ENCODE measurements at places on chromosomes 13 and 19.
A peak's percentile ranks its signal among the peaks of the same experiment; 100 is the strongest.

DNA sequence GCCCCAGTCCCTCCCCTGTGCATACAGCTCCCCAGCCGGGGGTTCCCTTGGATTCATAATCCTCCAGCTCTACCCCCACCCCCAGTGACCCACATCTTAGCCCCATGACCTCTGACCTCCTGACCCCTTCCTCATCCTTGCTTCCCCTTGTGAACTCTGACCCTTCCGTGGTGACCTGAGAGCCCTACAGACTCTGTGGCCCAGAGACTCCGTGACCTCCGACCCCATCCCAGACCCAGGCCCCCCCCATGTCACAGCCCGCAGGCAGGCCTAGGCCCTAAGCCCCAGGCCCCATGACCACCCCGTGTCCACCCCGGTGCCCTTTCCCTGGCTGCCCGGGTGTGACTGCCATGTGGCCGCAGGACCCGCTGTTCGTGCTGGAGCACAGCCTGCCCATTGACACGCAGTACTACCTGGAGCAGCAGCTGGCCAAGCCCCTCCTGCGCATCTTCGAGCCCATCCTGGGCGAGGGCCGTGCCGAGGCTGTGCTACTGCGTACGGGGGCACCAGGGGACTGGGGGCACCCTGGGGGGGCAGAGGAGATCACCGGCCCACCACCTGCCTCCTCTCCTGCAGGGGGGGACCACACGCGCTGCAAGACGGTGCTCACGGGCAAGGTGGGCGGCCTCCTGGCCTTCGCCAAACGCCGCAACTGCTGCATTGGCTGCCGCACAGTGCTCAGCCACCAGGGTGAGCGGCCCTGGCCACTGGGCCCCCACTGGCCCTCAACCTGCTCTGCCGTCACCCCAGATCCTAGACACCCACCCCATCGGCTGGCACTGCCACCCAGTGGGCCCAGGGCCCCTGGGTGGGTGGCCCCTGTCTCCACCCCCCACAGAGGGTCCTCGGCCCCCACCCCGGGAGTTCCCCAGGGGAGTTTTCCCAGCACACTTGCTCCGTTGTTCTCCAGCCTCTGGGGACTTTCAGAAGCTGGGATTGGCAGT is 2.4 kb upstream of the SPIB start:
- no peak for DNase-seq

DNA sequence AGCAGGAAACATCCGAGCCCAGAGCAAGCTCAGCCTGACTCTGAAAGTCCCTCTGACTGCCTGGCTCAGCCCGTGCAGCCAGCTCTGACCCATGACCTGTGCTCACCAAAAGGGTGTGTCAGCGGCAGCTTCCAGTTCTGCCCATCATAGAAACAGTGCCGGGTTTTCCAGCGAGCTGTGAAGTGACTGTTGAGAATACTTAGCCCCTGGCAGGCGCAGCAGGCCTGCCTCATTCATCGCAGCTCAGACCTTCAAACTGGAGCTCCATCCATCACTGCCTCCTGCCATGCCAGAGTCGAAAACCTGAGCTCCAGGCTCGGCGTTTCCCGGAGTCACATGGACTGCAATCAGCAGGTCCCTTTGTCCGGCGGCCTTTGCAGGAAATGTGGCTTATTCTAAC is 16.3 kb upstream of the GSX1 start:
- DNase-seq = no peak

DNA sequence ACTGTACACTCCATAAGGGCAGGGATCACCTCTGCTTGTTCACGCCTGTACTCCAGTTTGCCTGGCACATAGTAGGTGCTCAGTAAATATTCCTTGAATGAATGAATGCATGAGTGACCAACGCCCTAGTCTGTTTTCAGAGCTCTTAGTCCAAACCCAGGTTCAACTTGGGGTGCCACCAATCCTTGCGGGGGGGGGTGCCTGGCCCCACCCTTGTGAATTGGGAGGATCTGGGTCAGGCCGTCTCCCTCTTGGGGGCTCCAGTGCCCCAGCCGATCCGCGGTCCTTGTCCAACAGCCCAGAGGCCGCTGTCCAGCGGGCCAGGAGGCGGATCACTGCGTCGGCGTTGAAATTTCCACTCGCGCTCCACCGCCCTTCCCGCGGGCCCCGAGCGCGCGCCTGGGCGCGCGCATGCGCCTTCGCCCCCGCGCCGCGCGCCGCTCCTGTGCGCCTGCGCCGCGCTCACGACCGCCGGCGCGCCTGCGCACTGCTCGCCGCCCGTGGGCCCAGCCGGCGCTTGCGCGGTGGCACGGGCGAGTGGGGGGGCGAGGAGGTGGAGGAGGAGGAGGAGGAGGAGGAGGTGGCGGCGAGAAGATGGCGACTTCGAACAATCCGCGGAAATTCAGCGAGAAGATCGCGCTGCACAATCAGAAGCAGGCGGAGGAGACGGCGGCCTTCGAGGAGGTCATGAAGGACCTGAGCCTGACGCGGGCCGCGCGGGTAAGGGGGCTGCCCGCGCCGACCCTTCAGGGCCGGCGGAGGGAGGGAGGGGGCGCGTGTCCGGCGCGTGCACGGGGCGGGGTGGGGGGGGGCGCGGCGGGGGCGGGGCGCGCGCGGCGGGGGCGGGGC is at the start of gene CRTC1:
CRTC1 (plus strand) TSS at position 572 of the 849 bp plus-strand sequence; CDS start at position 595, 23 bp downstream.
- DNase-seq = peak; percentile 97

GRCh38 chr13:25377244-25377962 is 5.6 kb downstream of the ATP8A2 start:
- no peak for DNase-seq

DNA sequence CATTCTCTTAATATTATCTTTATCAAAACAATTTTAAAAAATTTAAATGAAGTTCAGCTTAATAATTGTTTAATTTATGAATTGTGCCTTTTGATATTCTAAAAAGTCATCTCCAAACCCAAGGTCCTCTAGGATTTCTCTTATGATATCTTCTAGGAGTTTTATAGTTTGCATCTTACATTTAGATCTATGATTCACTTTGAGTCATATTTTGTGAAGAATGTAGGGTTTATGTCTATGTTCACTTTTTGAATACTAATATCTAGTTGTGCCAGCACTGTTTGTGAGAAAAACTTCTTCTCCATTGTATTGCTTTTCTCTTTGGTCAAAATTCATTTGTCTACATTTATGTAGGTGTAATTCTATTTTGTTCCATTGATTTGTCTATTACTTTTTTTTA is 1068.4 kb upstream of the SPRY2 start:
- no peak for DNase-seq
